ENCODE measurements at places on chromosomes 4 and X. TPM values are rescaled to one million over a fixed set of nuclear protein-coding genes. Genes with fewer than 3 reads are reported as not detected.

Gene ADGRG2
- polyA plus RNA-seq = 0.05 TPM

Gene NUDT11
- 0.82 TPM for polyA plus RNA-seq

DNA sequence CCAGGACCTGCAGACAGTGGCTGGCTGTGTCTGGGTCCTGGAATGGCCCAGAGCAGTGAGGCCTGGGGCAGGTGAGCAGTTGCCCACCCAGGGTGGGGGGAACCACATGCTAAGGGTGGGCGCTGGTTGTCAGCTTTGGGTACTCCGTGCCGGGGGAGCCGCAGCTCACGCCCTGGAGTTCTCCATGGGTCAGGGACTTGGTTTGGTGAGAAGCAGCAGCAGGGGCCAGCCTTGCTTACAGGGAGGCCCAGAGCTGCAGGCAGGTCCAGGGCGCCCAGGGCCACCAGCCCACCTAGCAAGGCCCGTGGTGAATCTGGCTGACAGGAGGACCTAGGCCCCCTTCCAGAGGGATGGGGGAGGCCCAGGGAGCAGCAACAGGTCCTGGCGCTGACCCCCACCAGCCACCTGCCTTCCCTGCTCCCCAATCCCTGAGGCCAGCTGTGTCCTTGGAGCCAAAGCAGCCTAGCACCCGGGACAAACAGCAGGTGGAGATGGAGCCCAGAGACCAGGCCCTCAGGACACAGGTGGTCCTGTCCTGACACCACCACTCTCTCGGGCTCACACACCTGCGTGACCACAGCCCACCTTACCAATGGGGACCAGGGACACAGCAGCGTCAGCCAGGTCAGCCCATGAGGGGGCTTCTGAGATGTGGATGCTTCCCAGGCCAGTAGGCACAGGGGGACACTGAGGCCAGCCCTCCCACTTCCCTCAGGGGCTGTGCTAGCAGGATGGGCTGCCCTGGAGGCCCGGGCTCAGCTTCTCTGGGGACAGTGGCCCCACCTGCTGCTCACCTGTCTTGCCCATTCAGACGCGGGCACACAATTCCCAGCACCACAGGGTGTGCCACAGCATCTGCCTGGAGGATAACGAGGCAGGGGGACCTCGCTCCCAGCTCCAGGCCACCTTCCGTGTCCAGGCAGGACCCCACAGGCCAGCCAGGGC lies 3.5 kb downstream of the MXD4 start:
- peak; percentile 0 for DNase-seq

- no peak for DNase-seq
Observed at GRCh38 chr4:175309041-175309440, 390.9 kb downstream of the ADAM29 start.

DNA sequence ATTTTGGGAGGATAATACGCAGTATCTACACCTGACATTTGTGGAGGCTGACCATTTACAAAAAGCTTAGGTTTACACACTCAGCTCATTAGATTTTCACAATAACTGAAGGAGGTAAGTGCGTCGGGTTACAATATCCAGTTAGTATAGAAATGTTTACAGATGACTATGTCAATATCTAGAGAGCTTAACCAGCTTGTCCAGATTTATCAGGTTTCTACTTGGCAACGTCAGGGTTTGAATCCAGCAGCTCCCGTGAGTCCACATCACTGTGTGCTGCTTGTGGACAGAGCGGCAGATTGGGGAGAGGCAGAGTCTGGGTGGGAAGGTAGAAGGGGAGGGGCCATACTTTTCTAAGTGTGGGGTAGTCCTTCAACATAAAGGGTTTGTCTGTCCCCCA lies 28.3 kb downstream of the ARHGAP10 start:
- DNase-seq = no peak

- DNase-seq = no peak
Observed at GRCh38 chr4:98864560-98864959, 64.4 kb downstream of the EIF4E start.

DNA sequence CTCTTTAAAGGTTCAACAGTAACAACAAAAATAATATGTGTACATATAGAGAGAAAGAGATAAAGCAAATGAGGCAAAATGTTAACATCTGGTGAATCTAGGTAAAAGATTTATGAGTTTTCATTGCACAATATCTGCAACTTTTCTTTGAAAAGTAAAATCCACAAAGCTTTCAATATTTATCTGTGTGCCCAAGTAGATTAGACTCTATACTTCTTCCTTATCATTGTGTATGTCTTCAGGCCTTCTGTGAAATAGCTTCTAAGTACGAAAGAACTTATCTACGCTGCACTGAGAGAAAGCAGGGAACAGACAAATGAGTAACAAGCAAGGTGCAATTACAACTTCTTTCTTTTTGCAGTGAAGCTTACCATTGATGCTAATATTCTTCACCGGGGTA lies 81.6 kb downstream of the NPNT start:
- DNase-seq = no peak

- DNase-seq = no peak
Observed at GRCh38 chr4:4461850-4462249, 74.9 kb downstream of the NSG1 start.

All from CD8-positive, alpha-beta memory T cell (primary cell).